ENCODE measurements at places on chromosomes 3 and 15. TPM values are rescaled to one million over a fixed set of nuclear protein-coding genes. Genes with fewer than 3 reads are reported as not detected.

TXNRD3 gene
- total RNA-seq = not detected

AHSG gene
- 1.2 TPM for total RNA-seq

DNA sequence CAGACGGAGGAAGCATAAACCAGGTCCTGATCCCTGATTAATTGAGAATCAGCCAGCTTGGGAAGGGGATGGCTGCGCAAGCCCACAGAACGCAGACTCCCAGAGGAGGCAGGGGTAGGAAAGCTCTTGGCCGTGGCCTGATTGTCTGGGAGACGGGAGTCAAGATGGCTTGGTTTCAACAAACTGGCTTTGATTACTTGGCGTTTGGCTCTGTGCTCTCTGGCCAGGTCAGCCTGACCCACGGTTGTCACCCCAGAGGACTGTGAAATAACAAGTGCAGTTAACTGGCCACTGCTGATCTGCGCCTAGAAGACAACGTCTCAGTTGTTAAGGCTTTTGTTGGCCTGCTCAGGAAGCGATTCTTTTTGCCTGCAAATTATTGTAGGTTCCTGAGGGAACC, 387.0 kb upstream of the PROK2 start:
- peaks cover 14% of the 10 kb centered on the region for H3K4me1 ChIP-seq
- H3K27ac ChIP-seq = no peak overlapping the region
- H3K4me3 ChIP-seq = no peak overlapping the region
- H3K27me3 ChIP-seq = no peaks in the 10 kb centered on the region

DNA sequence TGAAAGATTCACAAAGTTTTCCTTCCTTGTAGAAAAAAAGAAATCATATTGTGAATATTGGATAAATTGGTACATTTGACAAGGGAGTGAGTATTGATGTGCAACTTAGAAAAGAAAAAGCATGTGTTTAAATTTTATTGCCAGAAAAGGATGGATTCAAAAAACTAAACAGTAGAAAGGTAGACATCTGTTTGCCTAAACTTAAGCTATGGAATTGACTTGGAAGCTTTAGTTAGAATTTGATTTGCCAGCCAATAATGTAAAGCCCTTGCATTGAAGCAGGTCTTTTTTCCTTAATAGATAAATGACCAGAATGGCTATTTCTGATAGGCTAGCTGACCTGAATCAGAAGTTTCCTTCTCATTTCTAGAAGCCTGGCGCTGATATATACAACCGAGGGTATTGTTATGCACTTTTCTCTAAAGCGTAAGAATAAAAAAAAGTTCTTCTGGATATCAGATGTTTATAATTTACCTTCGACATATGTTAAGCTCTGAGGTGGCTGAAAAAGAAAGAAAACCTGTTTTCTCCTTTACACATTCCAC, 4.2 kb downstream of the RARB start:
- H3K36me3 ChIP-seq = no peaks in the 10 kb centered on the region
- H3K4me1 ChIP-seq = no peaks in the 10 kb centered on the region
- peaks cover 2% of the 10 kb centered on the region for H3K27me3 ChIP-seq
- H3K4me3 ChIP-seq = no peak overlapping the region
- DNase-seq = no peak

IQCF5 gene
- total RNA-seq = not detected

CIB1 gene
- total RNA-seq = 88.8 TPM

DNA sequence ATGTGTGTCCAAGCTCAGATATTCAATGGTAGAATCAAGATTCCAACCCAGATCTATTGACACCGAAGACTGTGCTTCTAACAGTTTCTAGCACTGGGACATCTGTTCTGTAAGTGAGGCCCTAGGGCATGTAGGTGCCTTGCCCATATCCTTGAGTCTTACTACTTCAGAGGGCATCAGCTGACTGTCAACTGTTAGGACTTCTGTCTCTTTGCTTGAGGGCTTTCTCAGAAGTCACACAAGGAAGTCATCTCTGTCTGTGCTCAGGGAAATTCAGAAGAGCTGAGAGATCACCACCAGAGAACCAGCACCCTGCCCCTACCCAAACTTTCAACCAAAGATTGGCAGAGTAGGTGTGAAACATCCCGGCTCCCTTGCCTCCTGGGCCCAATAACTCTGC, 403.6 kb upstream of the PROK2 start:
- H3K4me3 ChIP-seq = no peak overlapping the region
- H3K27ac ChIP-seq = no peak overlapping the region
- H3K4me1 ChIP-seq = peaks cover 5% of the 10 kb centered on the region
- H3K27me3 ChIP-seq = no peaks in the 10 kb centered on the region
- no peak for DNase-seq

GRCh38 chr3:57164657-57165573, at the start of gene IL17RD:
TSS of gene IL17RD (minus strand) at chr3:57165353. CDS start at chr3:57165286, 67 bp downstream.
- no peak for DNase-seq
- no peaks in the 10 kb centered on the region for H3K36me3 ChIP-seq
- H3K4me3 ChIP-seq = peak within 1 kb of the TSS; percentile 55

- no peak for DNase-seq
- H3K36me3 ChIP-seq = no peaks in the 10 kb centered on the region
- H3K4me3 ChIP-seq = no peak overlapping the region
- H3K27me3 ChIP-seq = no peaks in the 10 kb centered on the region
- H3K27ac ChIP-seq = no peak overlapping the region
These were observed 46.8 kb downstream of the SCN5A start for GRCh38 chr3:38602576-38603250.

DNA sequence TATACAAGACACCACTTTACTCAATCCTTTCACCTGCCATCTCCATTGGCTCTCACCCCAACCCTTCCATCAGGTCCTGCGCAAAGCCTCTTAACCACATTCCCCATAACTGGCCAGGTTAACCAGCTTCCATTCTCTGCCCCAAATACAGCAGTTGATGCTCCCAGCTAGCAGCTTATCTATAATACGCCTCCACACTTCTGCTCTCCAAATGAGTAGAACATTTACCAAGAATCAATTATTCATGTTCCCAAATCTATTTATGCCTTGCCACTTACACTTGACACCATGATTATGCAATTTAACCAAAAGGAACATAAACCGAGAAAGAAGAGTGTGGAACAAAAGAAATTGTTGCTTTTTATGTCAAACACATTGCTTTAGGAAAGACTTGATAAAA, 103.7 kb upstream of the TPM1 start:
- no peak for DNase-seq
- no peak overlapping the region for H3K4me3 ChIP-seq
- no peaks in the 10 kb centered on the region for H3K27me3 ChIP-seq

- no peaks in the 10 kb centered on the region for H3K27me3 ChIP-seq
- H3K4me3 ChIP-seq = no peak overlapping the region
- peaks cover 17% of the 10 kb centered on the region for H3K36me3 ChIP-seq
- no peak overlapping the region for H3K27ac ChIP-seq
- no peaks in the 10 kb centered on the region for H3K4me1 ChIP-seq
These were observed 32.6 kb downstream of the EIF2AK4 start for GRCh38 chr15:39966521-39966920.

DNA sequence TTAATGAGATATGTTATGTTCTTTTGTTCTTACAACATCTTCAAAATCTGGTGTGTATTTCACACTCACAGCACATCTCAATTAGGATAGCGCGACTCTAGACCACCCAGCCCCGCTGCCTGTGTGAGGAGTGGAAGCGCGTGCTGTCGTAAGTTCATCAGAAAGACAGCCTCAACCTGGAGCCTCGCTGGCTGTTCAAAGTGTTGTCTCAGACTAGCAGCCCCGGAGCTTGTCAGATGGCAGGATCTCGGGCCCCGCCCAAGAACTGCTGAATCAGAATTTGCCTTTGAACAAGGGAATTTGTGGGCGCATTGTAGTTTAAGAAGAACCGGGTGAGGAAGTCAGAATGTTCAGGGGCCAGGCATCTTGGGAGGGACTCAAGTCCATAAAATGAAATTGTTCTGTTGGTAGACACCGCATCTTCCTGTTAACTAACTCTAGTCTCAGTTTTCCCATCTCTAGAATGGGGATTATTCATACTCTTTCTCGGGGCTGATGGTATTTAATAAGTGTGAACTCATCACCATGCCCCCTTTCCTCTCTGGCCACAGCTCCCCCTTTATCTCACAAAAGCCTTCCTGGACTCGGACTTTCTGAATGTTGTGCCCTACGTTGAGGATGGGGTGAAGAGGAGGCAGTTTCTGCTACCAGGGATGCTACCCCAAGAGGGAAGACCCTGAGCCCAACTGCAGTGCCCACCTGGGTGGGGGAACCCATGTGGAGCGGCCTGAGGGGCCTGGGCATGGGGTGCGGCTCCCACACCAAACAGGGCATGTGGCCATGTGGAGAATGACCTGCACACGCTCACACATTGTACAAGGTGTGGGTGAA, 40.4 kb downstream of the BHLHE40 start:
- H3K4me1 ChIP-seq = peaks cover 47% of the 10 kb centered on the region
- H3K36me3 ChIP-seq = no peaks in the 10 kb centered on the region
- H3K4me3 ChIP-seq = no peak overlapping the region
- DNase-seq = no peak
- H3K27ac ChIP-seq = no peak overlapping the region

DNA sequence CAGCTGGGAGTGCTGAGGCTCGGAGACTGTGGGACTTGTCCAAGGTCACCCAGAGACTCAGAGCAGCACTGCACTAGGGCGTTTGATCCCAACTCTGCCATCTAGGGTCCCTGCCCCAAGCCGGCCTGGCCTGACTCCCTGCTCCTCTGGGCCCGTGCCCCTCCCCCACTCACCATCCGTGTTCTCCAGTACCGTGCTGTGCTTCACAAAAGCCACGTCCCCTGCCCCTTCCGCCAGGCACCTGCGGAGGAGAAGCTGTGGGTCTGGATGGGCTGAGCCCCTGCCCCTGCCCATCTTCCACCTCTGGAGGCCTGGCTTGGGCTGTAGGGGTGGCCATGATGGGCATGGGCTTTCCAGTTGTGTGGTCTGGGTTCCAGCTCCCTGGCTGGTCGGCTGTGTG, 8.4 kb downstream of the MELTF start:
- H3K27me3 ChIP-seq = no peaks in the 10 kb centered on the region
- H3K4me1 ChIP-seq = peaks cover 22% of the 10 kb centered on the region
- no peak overlapping the region for H3K27ac ChIP-seq
- peaks cover 9% of the 10 kb centered on the region for H3K36me3 ChIP-seq
- no peak for DNase-seq

GP9 gene
- not detected for total RNA-seq

- no peak overlapping the region for H3K4me3 ChIP-seq
- no peaks in the 10 kb centered on the region for H3K27me3 ChIP-seq
- no peak for DNase-seq
These were observed 76.0 kb upstream of the FAN1 start for GRCh38 chr15:30827625-30828303.

CAV3 gene
- not detected for total RNA-seq

ZBTB47 gene
- 3.1 TPM for total RNA-seq

- H3K4me3 ChIP-seq = no peak overlapping the region
- H3K4me1 ChIP-seq = no peaks in the 10 kb centered on the region
- H3K36me3 ChIP-seq = no peaks in the 10 kb centered on the region
- no peak overlapping the region for H3K27ac ChIP-seq
- H3K27me3 ChIP-seq = no peaks in the 10 kb centered on the region
- no peak for DNase-seq
These were observed 6.1 kb downstream of the OR5H1 start for GRCh38 chr3:98136631-98137030.

DNA sequence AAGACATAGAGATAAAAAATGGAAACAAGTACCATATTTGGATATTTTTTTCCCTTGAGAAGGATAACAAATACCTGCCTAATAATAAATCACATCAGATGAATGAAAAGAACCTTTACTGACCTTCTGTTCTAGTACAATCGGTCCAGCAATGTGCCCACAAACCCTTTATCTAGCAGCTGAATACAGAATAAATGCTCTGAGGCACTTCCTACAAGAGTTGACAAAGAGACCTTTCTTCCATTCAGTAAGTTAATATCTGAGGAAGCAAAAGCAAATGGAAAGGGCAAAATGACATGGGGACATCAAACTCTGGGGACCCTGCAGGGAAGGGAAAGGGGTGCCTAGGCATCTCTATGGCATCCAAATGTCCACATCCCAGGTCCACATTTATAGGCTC, 115.8 kb downstream of the NEK10 start:
- H3K36me3 ChIP-seq = no peaks in the 10 kb centered on the region
- no peaks in the 10 kb centered on the region for H3K27me3 ChIP-seq
- no peaks in the 10 kb centered on the region for H3K4me1 ChIP-seq
- H3K27ac ChIP-seq = no peak overlapping the region

- H3K4me1 ChIP-seq = no peaks in the 10 kb centered on the region
- no peaks in the 10 kb centered on the region for H3K36me3 ChIP-seq
These were observed 9.5 kb downstream of the CA12 start for GRCh38 chr15:63372018-63372705.

GRCh38 chr3:189449084-189449483, 182.1 kb upstream of the TP63 start:
- no peak overlapping the region for H3K4me3 ChIP-seq
- H3K27me3 ChIP-seq = no peaks in the 10 kb centered on the region
- no peaks in the 10 kb centered on the region for H3K36me3 ChIP-seq
- H3K4me1 ChIP-seq = no peaks in the 10 kb centered on the region
- no peak overlapping the region for H3K27ac ChIP-seq

UBE2E1 gene
- 167 TPM for total RNA-seq

DNA sequence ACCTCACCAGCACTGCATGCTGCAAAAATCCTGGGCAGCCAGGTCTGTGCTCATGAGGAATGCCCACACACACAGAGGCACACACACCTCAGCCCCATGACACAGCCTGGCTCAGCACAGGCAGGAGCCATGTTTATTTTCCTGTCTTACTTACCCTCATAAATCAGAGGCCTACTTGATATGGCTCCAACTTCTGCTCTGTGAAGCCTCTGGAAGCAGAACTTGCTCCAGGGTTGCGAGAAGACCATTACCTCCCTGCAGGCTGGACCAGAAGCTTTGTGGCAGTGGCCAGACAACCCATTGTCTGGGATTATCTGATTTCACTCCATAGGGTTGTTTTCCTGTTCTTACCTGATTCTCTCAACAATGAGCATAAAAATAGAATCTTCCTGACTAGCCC, 43.8 kb upstream of the CMTM8 start:
- H3K4me3 ChIP-seq = no peak overlapping the region
- no peak overlapping the region for H3K27ac ChIP-seq
- H3K36me3 ChIP-seq = no peaks in the 10 kb centered on the region
- DNase-seq = no peak
- H3K27me3 ChIP-seq = no peaks in the 10 kb centered on the region

- H3K36me3 ChIP-seq = no peaks in the 10 kb centered on the region
- H3K27ac ChIP-seq = no peak overlapping the region
- no peak overlapping the region for H3K4me3 ChIP-seq
- no peak for DNase-seq
- no peaks in the 10 kb centered on the region for H3K4me1 ChIP-seq
These were observed 12.8 kb downstream of the GABRA5 start for GRCh38 chr15:26879706-26880105.

GRCh38 chr3:47825590-47825989, 22.7 kb downstream of the DHX30 start:
- peak overlapping the region; percentile 85 for H3K27ac ChIP-seq
- H3K36me3 ChIP-seq = peaks cover 16% of the 10 kb centered on the region
- H3K4me1 ChIP-seq = peaks cover 6% of the 10 kb centered on the region
- no peaks in the 10 kb centered on the region for H3K27me3 ChIP-seq

DNA sequence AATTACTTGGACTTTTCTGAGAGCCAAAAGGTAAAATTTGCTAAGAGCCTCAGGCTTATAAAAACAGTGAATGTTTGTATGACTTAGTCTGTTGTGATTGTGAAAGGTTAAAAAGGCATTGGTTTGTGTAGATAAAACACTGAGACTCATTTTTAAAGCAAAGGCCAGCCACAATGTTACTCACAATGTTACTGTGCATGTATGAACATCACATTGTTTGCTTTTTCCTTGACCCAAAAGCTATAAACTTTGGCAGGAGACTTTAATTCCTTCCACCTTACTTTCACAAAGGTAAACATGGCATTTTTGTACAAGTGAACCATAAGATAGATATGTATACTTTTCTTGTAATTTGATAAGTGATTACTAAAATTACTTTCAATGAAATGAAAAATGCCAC, 70.5 kb downstream of the NPAP1 start:
- H3K4me1 ChIP-seq = no peaks in the 10 kb centered on the region
- no peaks in the 10 kb centered on the region for H3K36me3 ChIP-seq
- no peak overlapping the region for H3K27ac ChIP-seq
- H3K4me3 ChIP-seq = no peak overlapping the region

SLC12A8 gene
- total RNA-seq = 61.4 TPM

GRCh38 chr3:113263020-113263419, 51.7 kb downstream of the BOC start:
- H3K27me3 ChIP-seq = 0 out of 2 replicates have a peak, but pooled peaks cover 4% of the 10 kb centered on the region
- no peak overlapping the region for H3K27ac ChIP-seq

All from GM12878 (cell line).